Kidney (tissue), 22 donors: ENCODE measurements at places on chromosomes 5 and 9.

DNA sequence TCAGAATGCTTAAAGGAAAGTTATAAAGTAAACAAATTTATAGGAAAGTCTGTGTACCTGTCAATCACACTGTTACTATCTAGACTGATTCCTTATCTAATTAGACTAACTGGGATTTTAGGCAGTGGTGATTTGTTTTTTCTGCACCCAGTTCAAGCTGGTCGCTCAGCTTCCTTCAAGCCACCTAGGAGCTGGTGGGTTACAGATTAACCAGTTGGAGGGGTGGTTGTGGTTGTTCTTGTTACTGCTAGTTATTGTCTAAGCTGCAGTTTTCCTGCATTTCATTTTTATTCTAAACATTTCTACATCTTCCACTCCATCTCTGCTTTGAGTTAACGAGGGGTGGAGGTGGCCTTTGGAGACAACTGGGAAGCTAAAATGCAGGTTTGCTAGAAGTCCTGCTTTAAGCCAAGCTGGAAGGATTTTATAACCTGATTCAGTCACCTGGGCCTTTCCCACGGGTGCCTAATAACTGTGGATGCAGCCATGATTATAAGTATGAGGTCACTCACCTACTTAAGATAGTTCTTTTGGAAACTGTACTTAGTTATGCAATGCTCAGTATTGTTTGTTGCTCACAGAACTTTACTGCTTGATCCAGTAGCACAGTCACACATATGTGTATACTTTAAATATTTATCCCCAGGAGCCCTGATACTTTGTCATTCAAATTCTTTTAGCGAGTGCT is 303.9 kb upstream of the DAP start:
- DNase-seq = peak; percentile 58

DNA sequence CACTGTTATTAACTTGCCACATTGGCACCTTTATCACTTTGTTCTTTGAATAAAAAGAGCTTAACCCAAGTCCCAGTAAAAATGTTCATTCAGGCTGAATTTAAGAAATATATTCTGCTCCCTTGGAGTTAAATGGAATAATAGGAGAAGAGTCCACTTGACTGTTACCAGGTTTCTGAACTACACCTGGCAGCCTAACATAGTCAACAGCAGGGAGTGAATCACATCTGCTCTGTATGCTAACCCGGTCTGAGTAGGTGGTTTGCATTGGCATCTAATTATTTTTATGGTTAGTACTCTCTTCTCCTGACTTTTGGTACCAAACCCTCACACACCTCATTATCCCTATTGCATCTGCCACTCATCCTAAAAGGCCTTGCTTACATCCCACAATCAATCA is 86.7 kb downstream of the STK32A start:
- no peak for DNase-seq

- no peak for DNase-seq
Measured at GRCh38 chr5:173736374-173736773, 119.9 kb upstream of the BOD1 start.

DNA sequence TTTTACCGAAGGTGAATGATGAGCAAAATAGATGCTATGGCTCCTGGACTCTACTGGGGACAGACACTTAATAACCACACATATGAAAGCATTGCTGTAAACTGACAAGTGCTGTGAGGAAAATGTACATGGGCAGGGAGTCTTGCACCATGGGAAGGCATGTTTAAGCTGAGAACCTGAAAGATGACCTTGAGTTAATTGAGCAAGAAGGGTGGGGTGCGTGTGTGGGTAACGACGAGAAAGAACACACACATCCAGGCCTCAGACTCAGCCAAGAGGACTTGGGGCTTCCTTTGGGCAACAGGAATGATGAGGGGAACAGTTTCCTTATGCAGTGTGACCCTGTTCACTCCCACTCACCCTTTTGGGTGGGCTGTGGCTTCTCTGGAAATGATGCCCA is 73.1 kb downstream of the HSPA4 start:
- peak; percentile 16 for DNase-seq

DNA sequence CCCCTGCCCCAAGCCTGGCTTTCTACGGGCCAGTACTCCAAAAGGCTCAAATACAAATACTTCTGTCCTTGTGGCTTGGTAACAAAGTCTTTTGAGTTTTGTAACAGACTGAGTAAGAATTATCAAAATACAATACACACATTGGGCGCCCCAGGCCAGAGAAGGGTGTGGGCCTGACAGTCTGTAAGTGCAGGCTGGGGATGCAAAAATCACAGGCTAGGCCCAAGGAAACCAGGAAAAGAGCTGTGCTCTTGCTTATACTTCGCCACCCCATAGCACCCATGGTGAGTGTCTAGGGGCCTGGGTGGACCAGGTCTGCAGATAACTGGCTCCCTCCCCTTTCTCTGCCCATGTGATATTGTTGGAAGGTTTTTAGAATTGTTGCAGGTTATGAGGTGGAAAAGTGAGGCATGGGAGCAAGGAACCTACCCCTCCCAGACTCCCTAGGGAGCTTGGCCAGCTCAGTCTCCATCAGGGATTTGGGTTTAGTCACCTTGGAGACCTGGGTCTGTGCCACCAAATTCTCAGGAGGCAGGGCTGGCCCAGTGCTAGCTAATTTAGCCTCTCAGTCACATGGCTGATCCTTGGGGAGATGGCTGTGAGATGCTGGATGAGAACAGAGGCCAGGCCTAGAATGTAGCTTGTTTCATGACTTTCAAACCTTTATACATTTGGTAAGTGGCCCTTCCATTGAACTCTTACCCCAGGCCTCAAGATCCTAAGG is 72.9 kb downstream of the TARS1 start:
- DNase-seq = no peak

- DNase-seq = no peak
Measured at GRCh38 chr5:143453720-143454119, 50.2 kb upstream of the NR3C1 start.

- DNase-seq = no peak
Measured at GRCh38 chr5:75828029-75828428, 110.8 kb upstream of the POC5 start.

DNA sequence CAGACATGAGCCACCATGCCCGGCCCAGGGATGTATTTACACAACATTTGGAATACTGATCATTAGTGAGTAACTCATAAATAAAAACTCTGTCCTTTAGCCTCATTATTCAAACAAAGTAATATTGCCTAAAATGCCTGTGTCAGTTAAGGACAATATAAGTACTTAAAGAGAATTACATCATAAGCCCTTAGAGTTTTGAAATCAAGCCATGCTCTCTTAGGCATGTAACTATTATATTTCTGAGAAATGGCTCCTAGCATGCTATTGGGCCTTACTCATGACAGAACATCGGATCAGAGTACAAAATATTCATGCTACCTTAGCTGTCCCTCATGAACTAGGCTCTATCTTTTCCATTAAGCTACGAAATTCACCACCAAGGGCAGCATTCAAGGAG is 309.3 kb downstream of the CHSY3 start:
- no peak for DNase-seq

DNA sequence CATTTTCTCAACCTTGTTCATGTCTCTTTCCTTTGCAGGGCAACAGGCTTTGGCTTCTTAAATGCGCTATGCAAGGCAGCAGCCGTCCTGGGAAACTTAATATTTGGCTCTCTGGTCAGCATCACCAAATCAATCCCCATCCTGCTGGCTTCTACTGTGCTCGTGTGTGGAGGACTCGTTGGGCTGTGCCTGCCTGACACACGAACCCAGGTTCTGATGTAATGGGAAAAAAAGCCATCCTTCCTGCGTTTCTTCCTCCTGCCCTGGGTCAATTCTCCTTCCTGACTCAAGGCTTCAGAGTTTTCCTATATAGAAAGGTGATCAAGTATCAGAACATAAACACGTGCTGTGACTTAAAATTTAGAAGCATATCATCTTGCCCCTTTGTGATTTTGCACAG is 77.8 kb upstream of the IQGAP2 start:
- no peak for DNase-seq

- DNase-seq = no peak
Measured at GRCh38 chr5:142834504-142834903, 64.3 kb downstream of the ARHGAP26 start.

DNA sequence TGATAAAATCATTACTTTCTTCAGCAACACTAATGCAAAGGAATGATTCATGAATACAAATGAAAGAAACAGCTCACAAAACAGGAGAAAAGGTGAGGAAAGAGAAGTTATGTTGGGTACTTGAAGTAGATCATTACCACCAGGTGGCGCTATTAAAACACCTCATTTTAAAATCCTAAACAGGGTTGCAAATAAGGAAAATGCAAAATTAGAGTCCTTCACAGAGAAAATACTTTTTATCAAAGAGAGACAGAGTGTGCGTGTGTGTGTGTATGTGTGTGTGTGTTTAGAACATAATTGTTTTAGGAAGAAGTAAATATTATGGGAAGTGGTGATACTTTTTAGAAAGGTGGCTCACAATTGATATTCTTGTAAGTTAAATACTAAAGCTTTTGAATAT is 49.5 kb upstream of the CD180 start:
- no peak for DNase-seq

DNA sequence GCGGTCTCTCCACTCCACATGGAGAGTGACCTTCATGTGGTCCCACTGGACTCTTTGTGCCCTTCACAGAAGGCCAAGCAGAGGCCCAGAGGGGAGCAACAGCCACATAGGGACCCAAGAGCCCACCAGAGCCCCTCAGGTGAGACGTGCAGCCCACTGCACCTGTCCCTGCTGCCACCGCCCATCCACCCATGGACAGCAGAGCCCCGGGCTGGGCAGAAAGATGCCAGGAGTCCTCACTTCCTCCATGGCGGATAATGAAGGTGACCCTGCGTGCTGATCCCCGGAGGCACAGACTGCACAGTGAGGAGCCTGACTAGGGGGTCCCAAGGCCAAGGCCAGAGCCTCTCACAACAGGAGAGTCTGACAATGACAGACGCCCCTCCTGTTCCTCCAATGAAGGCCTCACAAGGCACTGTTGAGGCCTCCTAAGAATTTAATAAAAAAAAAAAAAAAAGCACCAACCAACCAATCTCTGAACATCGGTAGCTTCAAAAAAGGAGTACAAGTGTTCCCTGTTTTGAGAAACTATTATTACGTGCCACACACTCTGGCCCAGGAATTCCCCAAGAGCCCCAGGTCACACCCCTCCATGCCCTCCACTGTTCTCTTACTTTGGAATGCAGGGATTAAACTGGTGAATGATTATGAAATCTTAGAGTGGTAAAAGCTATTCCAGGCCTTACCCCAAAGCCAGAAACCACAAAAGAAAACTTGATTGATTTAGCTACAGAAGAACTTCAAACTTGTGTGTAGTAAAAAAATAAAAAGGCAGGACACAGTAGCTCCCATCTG is 2.8 kb upstream of the PPP1R26 start:
- no peak for DNase-seq

GRCh38 chr5:125894383-125894782 is 528.8 kb upstream of the GRAMD2B start:
- DNase-seq = no peak

- no peak for DNase-seq
Measured at GRCh38 chr5:96176022-96176421, 214.4 kb upstream of the ELL2 start.

DNA sequence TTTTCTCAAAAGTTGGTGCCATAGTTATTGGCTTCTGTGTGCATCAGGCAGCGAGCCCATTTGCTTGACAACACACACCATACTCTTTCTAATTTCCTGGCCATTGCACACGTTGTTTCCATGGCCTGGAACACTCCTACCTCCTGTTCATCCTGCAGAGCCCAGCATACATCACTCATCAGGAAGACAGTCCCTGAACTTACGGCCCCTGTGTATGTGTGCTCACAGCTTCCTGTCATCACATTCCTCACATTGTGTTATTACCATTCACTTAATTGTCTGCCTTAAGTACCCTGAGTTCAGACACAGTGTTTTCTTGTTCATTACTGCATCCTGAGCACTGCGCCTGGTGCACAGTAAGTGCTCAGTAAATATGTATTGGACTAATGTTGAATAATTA is 355.9 kb downstream of the PRELID2 start:
- no peak for DNase-seq

DNA sequence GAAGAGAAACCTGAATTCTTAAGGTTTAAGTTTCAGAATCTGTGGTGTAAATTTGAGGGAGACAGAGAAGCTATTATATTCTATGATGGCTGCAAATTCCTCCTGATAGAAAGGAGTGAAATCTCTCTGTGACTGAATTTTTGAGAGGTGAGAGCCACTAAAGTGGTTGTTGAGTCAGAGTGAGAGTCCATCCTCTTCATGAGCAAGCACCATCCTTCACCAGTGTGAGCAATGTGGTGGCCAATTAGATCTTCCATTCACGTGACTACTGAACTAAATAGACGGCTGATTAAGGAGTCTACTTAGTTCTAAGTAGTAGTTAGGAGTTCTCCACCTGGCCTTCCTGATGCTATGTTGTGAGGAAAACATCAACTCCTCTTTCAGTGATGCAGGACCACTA is 147.8 kb upstream of the CCNH start:
- DNase-seq = no peak

GRCh38 chr9:74951725-74952151 is 974 bp downstream of the C9orf40 start:
- DNase-seq = peak; percentile 77

DNA sequence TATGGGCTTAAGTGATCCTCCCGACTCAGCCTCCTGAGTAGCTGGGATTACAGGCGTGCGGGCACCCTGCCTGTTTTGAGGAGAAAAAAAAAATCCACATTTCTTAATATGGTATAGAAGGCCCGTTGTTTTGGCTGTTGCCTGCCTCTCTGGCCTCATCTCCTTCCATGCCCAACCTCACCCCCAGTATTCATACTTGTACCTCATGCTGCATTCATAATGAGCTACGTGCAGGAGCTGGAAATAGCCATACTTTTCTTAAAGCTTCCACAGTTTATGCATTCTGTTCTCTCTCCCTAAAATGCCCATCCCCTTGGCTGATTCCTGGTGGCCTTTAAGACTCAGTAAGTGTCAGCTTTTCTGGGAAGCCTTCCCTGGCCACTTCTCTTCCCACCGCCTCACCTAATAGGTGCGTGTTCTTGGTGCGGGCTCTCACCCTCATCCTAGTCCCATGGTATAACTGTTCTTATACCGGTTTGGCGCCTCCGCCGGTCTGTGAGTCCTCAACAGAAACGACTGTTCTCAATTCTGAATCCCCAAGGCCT is 2.1 kb upstream of the TPM2 start:
- DNase-seq = no peak

DNA sequence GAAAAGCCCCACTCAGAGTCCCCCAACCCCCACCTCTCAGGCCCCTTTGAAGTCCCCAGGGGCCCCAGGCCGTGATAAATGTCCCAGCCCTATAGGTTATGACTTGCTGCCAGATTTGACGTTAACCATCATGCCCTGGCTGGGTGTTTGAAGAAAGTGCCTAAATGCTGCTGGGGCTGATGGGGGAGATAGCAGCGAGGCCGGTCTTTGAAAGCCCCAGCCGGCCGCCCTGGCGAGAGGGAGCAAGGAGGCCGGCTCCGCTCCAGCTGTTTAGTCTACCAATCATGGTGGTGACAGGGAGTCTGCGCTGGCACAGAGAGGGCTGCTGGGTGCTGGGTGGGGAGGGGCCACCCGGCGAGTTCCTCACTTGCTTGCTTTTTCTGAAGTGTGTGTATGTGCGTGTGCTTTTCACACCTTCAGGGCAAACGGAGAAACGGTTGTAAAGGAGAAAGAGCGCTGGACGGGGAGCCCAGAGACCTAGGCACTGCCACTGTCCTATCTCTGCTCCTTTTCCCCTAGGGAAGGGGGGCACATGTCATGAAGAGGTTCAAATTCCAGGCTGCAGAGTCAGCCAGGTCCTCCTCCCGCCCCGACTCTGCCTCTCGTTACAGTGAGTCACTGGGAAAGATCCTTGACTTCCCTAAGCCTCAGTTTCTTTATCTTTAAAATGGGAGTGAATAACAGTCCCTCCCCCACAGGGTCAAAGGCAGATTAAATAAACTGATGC is 126.1 kb upstream of the HAND1 start:
- no peak for DNase-seq

- peak; percentile 18 for DNase-seq
Measured at GRCh38 chr5:134133995-134134541, 19.6 kb downstream of the TCF7 start.

- peak; percentile 55 for DNase-seq
Measured at GRCh38 chr5:41856644-41857491, 13.4 kb downstream of the OXCT1 start.
